Activated CD8-positive, alpha-beta memory T cell treated with anti-CD3 and anti-CD28 coated beads for 24 hours (primary cell): ENCODE measurements at places on chromosomes 7 and 10.

DNA sequence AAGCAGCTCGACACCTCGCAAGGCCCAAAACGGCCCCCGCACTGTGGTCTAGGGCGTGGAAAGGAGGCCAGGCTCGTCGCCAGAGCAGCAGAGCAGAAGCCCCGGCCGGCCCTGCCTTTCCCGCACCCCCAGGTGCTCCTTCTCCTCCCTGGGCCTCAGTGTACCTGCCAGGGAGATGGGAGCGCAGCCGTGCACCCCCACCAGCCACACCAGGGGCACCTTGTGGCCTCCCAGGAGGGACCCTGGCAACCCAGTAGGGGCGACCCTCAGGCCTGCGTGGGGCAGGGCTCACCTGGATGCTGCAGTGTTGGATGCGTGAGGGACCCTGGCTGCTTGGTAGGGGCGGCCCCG, 9.5 kb downstream of the PDGFA start:
- DNase-seq, result no peak

DNA sequence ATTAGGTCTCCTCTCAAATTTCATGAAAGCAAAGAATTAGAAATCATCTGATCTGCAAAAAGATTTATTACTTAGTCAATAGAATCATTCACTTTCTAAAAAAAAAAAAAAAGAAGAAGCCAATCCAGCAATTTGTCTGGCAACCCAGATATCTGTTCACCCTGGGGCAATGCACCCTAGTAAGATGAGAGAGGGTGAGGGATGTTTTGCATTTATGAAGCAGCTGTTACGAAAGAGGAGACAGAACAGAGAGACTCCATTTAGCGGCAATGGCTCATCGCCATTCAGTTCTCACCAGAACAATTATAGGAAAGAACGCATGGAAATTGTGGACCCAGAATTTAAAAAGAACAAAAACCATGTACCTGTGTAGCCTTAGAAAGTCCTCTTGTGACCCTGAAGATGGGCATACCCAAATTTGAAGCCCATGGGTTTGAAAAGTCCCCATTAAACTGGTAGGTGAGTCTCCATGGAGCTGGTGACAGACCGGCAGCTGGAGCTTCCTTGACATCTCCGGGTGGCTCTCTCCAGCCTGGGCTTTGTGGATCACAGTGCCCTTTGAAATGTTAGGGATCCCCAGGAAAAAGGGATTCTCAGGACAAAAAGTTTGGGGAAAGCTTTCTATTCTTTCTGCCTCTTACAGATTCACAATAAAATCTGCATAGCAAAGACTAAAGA, 45.5 kb upstream of the CCDC3 start:
- no peak for DNase-seq

GRCh38 chr10:98478430-98479222, 31.9 kb upstream of the HPS1 start:
- DNase-seq, result no peak

DNA sequence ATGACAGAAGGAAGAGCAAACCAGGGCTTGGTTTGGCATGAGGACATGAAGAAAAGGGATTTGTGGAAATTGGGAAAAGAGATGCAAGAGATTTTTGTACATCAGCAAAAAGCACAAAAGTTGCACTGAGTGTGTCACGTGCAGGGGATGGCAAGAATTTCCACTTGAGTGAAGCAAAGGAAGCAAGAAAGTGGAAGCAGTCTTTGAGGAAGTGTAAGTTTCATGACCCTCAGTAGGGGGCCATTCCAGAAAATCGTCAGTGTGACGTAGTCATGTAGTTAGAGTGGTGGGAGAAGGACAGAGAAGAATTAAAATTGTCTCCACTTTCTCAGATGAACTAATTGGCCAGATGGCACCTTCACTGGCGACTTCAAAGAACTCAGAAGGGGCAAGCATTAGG, 123.3 kb upstream of the FZD1 start:
- DNase-seq, result no peak

DNA sequence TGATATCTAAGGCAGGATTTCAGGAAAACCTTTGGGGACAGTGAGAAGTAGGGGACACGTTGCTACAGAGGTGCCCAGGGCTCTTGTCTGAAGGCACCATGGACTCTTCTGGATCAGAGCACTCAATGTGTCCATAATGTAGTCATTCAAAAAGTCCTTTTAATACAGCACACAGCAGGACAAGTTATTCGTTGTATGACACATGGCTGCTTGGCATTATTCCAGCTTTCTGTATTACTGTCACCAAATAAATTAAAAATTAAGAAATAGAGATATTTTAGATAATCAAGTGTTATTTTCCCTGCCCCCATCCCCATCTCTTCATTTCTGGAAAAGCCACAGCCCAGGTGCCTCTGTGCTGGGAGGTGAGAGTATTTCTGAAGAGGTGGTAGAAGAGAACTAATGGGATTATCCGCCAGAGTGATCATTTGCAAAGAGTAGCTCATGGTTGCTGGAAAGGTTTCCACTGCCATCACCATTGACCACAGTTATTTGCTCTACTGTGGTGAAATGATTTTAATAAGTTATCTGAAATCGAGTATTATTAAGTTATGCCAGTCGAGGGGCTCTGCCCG, 83.0 kb downstream of the CXCL12 start:
- no peak for DNase-seq

DNA sequence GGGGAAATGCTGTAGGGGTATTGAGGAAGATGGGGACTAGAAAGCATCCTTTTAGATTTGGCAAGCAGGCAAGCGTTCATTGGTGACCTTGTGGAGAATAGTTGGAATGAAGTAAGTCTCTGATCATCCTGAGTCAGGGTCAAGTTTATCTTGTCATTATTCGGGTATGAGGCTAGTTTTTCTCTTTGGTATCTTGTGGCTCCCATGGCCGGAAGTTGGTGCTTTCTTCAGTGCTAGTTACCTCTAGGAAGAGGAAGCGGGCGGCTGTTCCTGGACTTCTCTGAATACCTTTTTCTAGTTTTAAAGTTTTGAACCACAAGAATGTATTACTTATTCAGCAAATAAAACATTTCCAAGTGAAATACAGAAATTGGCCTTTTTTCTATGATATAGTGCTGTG, 9.2 kb downstream of the CREM start:
- DNase-seq, result no peak

- DNase-seq, result no peak
These were observed 66.7 kb downstream of the SORCS3 start for GRCh38 chr10:104707602-104708459.

DNA sequence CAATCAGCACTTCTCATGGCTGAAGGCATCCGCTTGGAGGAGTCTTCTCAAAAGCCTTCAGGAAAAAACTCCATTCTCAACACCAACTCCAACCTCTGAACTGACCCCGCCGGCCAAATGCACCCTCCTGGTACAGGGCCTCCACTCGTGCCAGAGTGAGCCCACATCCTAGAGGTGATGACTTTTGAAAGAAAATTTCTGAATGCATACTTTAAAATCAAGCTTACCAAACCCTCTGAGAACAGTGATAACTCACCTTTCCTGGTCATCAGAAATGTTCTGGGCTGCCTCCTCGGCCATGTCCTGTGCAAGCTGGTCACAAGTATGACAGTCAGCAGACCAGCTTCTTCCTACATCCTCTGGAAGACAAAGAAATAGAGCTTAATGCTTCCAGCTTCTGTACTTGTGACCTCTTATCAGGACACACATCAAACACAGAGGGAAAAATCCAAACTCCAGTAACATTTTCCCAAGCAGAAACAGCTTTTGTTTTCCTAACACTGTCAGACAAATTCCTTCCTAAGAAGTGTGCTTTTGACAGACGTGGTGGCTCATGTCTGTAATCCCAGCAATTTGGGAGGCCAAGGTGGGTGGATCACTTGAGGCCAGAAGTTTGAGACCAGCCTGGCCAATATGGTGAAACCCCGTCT, at the start of gene PKD1L1:
TSS of gene PKD1L1 (minus strand) at position 326 of the 650 bp plus-strand sequence. CDS start at position 300, 26 bp downstream.
- DNase-seq, result no peak
